ENCODE measurements at places on chromosomes 5 and 9.

DNA sequence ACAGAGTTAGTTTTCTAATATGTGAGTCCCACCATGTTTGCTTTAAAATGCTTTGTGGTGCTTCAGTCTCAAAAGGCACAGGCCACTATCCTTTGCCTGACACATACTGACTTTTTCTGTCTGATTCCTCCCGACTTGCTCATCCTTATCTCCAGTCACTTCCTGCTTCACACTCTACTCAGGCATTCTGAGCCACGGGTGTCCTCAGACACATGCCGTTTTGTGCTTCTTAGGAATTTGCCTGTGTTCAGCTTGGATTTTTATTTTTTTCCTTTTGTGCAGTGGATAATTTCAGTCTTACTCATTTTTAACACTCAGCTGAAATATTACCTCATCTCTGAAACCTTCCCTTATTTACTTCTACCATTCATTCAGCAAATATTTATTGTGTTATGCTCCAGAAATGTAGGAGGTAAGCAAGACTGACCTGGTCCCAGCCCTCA lies 54.1 kb downstream of the MAN2A1 start:
- DNase-seq: no peak

- peak; percentile 55 for DNase-seq
Measured at GRCh38 chr5:156934450-156935211, 28.4 kb downstream of the TIMD4 start.

DNA sequence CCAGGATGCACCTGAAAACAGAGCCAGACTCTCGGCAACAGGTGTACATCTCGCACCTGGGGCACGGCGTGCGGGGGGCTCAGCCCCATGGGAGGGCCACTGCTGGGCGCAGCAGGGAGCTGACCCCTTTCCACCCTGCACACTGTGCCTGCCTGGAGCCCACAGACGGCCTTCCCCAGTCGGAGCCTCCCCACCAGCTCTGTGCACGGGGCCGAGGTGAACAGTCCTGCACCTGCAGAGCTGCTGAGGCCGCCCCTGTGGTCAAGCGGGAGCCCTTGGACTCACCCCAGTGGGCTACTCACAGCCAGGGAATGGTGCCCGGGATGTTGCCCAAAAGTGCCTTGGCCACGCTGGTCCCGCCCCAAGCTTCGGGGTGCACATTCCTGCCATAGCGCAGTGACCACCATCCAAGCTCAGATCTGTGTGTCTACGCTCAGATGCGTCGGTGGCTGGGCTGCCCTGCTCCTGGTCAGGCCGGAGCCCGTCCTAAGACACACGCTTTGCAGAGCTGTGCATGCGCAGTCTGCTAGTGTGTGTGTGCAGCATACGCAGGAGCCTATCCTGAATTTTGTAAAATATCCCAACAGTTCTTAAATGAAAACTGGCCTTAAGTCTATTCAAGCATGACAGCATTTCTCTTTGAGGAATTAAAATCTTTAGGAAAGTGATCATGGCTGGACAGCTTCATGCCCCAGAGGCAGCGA lies 8.4 kb upstream of the EXOC3 start:
- DNase-seq: no peak

- DNase-seq: peak; percentile 34
Measured at GRCh38 chr9:130835441-130836298, 616 bp downstream of the ABL1 start.

DNA sequence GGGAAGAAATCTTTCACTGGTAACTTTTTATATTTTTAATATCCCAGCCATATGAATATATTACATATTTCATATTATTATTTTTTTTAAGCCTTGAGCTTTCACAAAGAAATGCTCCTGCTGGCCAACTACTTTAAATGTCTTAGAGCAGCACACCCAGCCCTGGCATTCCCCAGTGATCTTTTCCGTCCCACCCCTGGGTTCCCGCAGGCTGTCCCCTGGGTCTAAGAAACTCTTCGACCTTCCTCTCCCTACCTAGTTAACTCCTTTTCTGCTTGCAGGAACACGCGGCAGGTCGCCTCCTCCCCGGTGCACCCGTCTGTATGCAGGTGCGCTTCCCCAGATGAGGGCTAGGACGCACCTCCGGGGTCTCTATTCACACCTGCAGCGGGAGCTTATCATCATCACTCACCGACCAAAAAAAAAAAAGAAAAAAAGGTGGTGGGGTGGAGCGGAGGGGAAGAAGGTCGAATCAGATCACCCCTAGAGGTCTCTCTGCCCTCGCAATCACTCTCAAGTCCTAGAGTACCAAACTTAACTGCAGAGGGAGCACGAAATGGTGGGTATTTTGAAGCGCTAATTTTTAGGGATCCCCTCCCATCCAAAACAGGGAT lies 696 bp downstream of the ZFP62 start:
- peak; percentile 50 for DNase-seq

- DNase-seq: no peak
Measured at GRCh38 chr5:69024241-69024651, 69.6 kb upstream of the SLC30A5 start.

- peak; percentile 78 for DNase-seq
Measured at GRCh38 chr5:172713113-172713808, 57.7 kb downstream of the DUSP1 start.

DNA sequence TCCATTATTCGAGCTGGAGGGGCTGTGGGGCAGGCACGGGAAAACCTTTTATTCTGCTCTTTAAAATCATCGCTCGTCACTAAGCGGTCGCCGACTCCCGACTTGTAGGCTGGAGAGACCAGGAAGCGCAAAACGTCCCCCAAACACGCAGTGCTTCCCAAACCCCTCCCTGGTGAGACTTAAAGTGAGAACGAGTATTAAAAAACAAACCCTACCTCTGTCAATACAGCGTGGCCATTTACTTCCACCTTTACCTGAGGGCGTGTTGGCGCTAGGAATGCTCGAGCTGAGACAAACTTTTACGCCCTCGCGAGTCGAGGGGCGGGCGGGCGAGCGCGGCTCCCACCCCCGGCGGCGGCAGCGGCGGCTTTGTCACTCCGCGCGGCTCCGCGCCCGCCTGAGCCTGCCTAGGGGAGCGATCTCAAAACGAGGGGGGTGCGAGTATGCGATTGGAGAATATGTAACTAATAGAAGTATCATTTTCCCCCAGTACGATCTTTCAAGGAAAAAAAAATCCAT lies at the start of gene NR2F1-AS1:
TSS of gene NR2F1-AS1 (minus strand) at position 293 of the 519 bp plus-strand sequence.
- peak; percentile 39 for DNase-seq

DNA sequence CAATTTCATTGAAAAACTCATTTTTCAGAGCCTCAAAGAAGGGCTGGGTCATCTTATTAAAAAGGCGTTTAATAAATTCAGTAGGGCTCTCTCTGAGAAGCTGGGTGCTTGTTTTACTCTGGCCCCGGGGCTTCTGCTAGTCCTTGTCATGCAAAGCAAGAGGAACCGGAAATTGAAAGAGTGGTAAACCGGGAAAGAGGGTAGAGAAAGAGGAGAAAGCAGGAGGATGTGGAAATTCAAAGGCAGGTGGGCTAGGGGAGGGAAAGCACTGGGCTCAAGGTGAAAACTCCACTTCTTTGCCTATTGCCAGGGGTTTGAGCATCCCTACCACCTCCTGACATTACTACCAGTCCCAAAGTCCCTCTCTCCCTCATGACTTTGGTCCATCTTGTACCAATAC lies 64.6 kb upstream of the AGXT2 start:
- no peak for DNase-seq

GRCh38 chr9:89310475-89311345 lies at the start of gene CKS2:
Gene CKS2 (plus strand): TSS chr9:89311195. CDS start chr9:89311293, 98 bp downstream.
- peak; percentile 99 for DNase-seq

DNA sequence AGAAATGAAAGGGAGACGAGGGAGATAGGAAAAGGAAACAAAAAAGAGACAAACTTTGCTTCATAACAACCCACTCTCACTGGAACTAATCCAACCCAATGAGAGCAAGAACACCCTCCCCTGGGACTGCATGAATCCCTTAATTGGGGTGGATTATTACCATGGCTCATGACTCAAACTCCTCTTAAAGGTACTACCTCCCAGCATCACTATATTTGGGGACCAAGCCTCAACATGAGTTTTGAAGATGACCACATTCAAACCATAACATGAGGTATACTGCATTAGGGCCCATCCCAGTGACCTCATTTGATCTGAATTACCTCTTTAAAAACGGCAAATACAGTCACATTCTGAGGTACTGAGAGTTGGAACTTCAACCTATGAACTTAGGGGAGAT lies 8.0 kb downstream of the MTAP start:
- no peak for DNase-seq

All from activated CD8-positive, alpha-beta memory T cell treated with anti-CD3 and anti-CD28 coated beads, Interleukin-2, amount 50 U/mL, for 4 hours (primary cell).